Dermis microvascular lymphatic vessel endothelial cell (primary cell): ENCODE measurements at places on chromosomes 12 and 14.

- no peak for DNase-seq
Measured at GRCh38 chr14:76713121-76713520, 48.1 kb upstream of the VASH1 start.

GRCh38 chr12:124909831-124910560 is 4.5 kb downstream of the UBC start:
- DNase-seq, result no peak

GRCh38 chr14:41570415-41571155 is 36.1 kb upstream of the LRFN5 start:
- no peak for DNase-seq

DNA sequence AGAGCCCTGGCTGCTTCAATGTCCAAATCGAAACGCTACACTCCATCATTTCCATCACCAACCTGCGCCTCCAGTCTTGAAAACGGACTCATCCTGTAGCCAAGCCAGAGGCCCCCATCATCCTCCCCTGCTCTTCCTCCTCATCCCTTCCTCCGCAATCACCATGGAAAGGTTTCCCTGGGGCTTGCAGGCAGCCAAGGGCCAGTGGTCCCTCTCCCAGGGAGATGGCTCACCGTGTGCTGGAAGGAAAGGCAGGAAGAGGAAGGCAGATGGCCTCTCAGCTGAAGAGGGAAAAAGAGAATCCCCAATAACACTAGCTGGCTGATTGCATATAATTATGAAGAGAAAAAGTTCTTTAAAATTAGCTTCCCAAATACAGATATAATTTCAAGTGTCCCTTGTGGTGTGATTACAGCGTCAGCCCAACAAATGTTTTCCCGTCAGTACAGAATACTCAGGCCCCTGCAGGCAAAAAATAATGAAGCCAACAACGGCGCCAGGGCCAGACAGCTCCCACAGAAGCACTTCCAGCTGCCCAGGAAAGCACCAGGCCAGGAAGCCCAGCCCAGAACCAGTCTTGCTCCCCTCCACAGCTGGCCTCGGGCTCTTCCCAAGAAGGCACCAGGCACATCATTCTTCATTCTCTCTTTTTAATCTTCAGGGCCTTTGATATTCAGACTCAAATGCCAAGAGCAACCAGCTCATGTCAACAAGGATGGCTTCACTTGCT is 24.7 kb downstream of the ITPK1 start:
- DNase-seq, result no peak

DNA sequence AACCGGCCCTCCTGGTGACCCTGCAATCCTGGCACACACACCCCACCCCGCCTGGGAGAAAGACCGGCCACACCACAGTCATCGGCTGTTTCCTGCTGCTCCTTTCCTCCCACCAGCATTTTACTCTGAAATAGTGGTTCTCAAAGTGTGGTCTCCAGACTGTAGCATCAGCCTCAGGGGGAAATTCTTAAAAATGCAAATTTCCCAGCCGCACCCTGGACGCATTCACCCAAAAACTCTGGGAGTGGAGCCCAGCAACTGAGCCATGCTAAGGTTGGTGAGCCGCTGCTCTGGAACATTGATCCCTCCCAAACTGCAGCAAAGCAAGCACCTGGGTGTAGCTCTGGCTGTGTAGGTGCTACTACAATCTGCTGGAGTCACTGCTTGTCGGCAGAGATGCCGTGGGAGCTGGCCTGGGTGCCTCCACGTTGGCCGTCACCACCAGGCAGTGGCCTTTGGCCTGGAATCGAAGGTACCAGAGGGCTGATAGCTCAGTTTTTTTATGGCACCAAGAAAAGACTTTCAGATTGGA is 38.4 kb upstream of the BCL2L14 start:
- no peak for DNase-seq

- no peak for DNase-seq
Measured at GRCh38 chr14:99381688-99382060, 99.0 kb downstream of the SETD3 start.
